ENCODE measurements at places on chromosomes 7 and 10.

DNA sequence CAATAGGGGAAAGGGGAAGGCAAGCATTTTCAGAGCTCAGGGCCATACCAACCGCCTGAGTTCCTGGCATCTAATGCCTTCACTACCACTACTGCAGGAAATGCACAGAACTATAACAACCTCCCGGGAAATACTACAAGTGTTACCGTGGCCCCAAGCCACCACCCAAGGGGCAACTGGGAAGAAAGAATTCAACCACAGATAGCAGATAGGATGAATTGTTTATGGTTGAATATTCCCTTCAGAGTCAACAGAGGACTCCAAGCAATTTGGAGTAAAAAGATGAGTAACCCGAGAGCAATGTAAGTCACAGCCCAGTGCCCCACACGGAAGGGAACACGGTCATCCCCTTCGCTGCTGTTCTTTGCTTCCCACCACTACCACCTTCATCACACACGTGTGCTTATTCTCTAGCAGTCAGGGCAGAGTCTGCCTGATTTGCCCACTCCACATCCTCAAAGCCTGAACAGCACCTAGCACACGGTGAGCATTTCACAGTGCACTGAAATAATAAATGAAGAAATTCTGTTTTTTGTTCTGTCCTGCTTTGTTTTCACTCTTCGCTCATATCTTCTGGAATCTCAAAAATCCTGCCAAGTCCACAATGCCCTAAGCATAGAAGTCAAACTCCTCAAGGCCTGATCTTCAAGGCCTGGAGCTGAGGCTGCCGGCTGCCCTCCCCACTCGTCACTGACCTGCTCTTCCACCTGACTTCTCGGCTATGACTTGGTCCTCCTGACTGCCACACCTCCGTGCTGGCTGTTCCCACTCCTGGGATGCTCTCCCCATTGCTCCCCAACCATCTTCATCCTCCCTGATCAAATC is 221.1 kb downstream of the KCNMA1 start:
- DNase-seq: no peak

DNA sequence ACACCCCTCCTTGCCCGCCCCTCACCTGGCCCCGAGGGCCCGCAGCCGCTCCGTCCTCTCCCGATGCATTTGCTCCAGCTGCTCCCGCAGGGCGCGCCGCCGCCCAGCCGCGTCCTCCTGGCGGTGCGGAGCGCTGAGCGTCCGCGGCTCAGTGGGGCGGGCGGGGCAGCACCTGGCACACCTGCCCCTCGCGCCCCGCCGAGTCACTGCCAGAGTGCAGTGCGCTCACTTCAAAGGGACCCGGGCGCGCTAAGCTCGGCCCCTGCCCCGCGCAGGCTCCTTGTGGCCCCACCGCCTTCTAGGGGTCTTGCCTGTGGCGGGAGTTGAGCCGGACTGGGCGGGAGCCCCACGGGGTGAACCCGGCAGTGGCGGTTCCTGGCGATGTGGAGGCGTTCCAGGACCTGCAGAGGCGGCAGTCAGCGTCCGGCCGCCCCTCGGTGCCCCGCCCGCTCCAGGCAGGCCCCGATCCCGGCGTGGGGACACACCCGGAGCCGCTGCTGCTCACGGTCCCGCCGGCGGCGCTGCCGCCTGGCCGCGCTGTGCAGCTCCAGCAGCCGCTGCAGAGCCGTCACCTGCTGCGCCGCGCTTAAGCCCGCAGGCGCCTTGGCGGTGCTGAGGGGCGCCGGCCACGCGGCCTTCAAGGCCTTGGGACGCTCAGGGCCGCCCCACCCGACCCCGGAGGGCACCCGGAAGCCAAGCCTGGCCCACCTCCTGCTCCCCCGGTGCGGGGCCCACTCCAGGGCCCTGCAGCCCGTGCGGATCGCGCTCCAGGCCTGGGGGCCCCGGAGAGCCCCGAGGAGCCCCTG is 6.7 kb downstream of the ATP6V1F start:
- no peak for DNase-seq

GRCh38 chr10:107767185-107767584 is 602.7 kb upstream of the SORCS1 start:
- no peak for DNase-seq

DNA sequence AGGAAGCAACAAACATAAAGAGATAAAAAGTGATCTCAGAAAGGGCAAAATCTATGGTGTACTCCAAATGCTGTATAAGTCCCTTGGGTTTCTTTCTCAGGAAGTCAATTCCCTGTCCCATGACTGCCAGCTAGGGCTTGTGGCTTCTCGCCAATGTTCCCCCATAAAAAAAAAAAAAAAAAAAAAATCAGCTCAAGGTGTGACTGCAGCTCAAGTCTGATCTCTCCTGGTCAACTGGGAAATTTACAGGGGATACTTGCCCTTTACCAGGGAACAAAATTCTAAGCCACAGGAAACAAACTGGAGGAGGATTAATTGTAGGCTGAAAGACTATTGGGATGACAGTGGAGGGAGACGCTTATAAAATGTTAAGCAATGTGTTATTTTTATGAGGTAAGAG is 76.0 kb downstream of the PCGF5 start:
- no peak for DNase-seq

GRCh38 chr10:132237871-132238270 is 51.1 kb downstream of the DPYSL4 start:
- DNase-seq: no peak

DNA sequence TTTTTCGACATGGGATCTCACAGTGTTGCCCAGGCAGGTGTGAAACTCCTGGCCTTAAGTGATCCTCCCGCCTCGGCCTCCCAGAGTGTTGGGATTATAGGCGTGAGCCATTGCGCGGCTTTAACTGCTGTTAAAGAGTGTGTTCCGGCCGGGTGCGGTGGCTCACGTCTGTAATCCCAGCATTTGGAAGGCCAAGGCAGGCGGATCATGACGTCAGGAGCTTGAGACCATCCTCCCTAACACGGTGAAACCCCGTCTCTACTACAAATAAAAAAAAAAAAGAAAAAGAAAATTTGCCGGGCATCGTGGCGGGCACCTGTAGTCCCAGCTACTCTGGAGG is 1.1 kb downstream of the RABGEF1 start:
- no peak for DNase-seq

GRCh38 chr10:122656741-122657140 is 42.9 kb downstream of the C10orf120 start:
- DNase-seq: no peak

GRCh38 chr7:21641546-21641945 is 98.7 kb downstream of the DNAH11 start:
- DNase-seq: no peak

GRCh38 chr10:46525177-46525823 is 31.2 kb downstream of the GPRIN2 start:
- DNase-seq: no peak

DNA sequence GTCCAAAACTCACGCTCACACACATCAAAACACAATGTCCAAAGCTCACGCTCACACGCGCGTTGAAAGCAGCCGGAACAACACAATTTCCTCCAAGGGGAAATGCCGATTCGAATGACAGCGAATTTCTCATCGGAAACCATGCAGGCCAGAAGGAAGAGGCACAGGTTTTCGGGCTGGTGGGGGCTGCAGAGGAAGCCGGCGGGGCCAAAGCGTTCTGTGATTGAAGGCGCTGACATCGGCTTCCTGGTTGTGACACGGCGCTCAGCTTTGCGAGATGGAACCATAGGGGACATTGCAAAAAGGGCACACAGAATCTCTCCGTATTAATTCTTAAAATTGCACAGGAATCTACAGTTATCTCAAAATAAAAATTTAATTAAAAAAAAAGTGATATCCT is 61.3 kb downstream of the FOXL3 start:
- DNase-seq: no peak

- DNase-seq: no peak
These were observed 46.2 kb downstream of the SMNDC1 start for GRCh38 chr10:110258542-110258941.

- no peak for DNase-seq
These were observed 41.9 kb downstream of the ANKMY2 start for GRCh38 chr7:16603633-16604032.

DNA sequence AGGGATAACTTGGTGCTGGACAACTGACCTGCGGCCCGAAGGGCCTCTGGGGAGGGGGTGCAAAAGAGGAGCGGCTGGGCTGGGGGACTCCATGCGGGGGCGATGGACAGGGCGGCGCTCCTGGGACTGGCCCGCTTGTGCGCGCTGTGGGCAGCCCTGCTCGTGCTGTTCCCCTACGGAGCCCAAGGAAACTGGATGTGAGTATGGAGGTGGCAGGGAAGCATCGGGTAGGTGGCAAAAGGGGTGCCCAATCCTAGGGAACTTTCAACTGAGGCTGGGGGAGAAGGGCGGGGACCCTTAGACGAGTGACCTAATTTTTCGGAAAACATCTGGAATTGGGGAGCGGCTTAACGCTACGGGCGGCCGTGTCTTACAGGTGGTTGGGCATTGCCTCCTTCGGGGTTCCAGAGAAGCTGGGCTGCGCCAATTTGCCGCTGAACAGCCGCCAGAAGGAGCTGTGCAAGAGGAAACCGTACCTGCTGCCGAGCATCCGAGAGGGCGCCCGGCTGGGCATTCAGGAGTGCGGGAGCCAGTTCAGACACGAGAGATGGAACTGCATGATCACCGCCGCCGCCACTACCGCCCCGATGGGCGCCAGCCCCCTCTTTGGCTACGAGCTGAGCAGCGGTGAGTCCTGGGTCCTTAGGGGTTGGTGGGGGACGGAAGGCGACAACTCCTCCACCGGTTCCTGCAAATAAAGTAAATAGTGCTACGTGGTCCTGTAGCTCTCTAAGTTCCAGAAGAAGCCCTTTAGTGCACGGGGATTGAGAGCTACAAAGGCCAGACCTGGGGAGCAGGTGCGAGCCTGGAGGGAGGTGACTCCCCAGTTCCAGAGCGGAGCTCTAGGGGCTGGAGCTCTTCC is 622 bp downstream of the WNT16 start:
- DNase-seq: no peak

DNA sequence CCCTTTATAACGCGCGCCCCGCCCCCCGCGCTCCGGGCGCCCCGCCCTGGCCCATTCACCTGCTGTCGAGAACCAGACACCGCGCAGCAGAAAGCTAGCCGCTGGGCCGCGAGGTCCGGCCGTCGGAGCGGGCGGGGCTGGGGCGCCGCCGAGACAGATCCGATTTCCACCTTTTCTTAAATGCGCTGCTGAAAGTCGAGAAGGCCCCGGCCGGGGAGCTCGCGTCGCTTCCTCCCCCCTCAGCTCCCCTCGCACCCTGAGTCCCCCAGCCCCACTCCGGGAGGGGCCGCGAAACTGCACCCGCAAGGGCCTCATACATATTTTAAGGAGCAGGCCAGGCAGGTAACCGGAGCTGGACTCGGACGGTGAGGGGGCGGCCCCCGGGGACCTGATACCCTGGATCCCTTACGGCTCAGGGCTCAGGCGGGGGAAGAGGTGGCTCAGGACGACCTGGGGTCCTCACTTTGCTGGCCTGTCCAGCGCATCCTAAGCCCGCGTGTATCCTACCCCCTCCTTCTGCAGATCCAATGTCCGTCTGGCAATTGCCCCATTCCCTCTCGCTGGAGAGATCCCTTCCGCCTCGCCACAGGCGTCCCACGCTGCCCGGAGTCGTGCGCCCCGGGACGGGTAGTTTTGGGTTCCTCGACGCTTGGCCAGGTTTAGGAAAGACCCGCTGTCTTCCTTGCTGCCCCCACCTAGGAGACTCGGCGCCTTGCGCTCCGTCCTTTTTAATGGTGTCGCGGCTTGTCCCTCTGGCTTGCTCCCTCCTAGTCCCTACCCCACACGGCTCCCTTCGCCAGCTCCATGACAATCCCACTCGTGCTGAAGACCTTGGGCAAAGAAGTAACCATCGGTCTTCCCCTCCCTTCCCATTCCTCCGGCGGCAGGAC is 170.6 kb downstream of the UBE2H start:
- no peak for DNase-seq

DNA sequence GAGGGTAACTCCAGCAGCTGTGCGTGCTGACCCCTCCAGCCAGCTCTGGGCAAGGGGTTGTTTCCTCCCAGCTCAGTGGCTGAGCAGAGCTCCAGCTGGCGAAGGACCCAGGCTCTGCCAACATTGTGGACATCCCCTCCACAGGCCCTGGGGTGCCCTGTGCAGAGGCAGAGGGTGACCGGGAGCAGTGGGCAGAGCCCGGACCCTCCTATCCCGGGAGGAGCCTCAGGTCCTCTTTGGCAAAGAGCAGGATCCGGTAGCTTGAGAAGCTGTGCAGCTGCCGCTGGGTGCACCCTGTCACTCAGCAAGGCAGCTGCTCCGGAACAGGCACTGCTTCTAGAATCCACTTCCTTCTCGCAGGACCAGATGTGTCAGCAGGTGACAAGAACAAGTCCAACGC is 175.9 kb downstream of the EBF3 start:
- no peak for DNase-seq

DNA sequence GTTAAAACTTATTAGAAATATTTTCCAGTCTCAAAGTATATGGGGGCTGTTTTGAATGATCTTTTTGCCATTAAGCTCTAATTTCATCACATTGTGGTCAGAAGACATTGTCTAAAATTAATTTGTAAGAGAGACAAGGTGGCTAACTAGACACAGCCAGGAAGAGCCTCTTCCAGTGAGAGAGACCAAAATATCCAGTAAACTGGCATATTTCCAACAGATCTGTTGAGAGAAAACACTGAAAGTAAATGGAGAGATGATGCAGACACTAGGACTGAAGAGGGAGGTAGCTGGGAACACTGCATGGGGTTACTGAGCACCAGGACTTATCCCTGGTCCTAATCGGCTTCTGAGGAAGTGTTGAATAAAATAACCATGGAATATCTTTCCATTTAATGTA is 101.5 kb upstream of the TAS2R16 start:
- DNase-seq: no peak

DNA sequence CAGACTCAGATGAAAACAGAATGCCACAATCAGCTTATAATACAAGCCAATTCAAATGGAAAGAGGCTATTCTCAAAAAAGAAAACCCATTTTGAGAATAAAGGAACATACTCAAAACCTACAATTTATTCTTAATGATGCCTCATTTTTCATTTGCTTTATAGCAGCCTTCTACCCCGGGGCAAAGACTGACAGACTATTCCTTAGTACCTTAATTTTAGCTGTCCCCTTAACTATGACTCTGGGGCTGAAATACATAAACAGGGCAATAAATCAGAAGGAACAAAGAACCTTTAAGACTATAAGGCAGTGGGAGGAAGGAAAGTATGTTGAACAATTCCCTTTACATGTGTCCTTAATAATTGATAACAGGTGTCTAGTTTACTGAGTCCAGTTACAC is 76.8 kb downstream of the TMEM106B start:
- no peak for DNase-seq

GRCh38 chr7:76261931-76262330 is 40.5 kb upstream of the HSPB1 start:
- no peak for DNase-seq

DNA sequence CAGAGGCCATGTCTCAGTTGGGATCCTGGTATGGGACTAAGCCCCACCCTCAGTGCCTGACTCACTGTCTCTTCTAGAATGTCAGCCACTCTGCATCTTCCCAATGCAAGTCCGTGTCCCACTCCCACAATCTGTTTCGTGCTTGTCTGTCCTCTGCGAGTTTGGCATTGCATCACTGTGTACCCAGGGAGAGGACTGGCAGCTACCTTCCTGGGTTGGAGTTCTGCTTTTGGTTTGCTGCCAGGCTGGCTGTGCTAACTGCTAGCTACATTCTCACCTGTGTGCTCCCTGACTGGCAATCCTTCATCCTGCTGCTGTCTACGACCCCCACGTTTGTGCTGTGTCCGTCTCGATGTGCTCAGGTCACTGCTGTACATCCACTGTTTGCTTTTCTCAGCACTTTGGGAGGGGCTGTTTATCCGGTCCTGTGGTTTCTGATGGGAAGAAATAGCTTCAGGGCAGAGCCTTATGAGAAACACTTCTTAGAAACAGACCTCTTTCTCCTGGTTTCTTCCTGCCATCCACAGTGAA is 56.0 kb upstream of the GLI3 start:
- no peak for DNase-seq

All from GM12878 (cell line).